Fibroblast of the aortic adventitia (primary cell): ENCODE measurements at places on chromosomes 7 and 10.
A peak's percentile ranks its signal among the peaks of the same experiment; 100 is the strongest.

DNA sequence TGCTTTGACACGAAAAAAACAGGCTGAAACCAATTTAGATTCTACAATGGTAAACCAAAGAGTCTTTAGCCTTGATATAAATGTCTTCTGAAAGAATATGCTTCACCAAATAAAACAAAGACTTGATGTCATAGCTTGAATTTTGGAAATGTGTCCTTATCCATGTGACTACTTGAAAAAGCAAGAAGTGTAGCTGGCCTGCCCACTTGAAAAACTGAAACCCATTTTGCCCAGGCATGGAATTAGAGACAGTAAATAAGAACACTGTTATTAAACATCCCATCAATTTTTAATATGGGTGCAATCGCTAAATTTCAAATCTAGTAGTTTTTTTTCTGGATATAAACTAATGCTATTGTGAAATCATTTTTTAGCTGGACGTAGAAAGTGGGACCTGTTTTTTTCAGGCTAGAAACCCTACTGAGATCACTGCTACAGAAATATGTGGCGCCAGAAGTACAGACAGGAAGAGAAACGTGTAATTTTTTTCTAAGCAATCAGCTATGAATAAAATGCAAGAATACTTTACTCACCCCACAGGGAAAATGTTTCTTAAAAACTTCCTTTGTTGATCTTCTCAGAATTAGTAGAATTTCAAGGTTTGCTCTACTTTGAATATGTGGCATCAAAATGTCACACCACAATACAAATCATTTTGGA, 56.7 kb downstream of the PIP4K2A start:
- peak; percentile 65 for DNase-seq

DNA sequence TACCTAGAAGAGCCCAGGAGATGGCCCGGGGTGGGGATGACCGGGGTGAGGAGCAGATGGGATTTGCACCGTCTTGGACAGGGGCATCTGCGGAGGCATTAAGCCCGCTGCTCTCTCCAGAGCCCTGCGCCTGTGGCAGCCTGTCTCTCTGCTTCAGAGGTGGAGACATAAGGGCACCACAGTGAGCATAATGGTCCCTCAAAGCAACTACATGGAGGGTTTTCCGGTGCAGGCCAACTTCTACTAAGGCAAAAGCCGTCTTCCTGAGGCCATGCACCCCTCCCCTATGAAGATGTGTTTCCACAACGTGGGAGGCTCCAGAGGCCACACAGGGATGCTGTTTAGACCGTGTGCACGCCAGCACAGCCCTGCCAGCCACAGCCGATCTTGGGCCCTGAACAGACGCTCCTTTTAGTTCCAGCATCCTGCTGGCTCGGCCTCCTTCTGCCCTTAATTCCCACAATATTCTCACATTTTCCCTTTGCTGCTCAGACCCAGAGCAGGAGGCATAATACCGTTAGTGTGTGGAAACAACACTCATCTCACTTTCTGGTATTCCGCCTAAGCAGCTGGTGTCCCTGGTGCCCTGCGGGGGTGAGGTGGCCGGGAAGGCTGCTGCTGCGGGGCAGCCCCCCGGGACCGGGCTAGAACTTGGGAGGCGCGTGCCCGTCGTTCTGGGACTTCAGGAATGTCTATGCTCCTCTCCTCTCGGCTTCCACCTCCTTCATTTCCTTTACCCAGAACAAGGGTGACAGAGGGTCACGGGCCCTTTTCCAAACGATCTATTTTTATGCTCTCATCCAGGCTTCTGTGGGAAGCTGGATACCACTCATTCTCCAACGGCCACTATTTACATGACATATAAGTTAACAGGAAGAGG, 266.9 kb downstream of the TNS3 start:
- no peak for DNase-seq

- DNase-seq, result peak; percentile 42
Observed at GRCh38 chr7:3218411-3219225, 82.4 kb upstream of the SDK1 start.

GRCh38 chr10:91551856-91552255, 81.0 kb downstream of the PPP1R3C start:
- peak; percentile 80 for DNase-seq

GRCh38 chr7:93895859-93896600, 5.5 kb upstream of the TFPI2 start:
- no peak for DNase-seq

DNA sequence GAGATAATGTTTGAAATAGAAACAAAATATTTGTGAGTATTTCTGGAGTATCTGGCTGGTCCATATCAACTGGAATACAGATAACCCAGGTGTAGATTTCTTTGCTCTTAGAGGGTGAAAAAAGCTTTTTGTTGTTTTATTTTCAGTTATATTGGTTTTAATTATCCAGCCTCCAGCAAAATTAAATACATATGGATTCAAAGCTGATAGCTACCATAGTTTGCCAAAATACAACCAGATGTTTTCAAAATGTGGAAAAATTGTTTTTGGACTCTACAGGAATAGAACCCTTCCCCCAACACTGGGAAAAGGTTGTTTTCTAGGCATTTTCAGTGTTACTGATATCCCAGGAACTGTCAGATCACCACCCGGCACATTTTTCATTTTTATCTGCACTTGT, 30.1 kb downstream of the LRRC17 start:
- DNase-seq, result peak; percentile 38

GRCh38 chr10:93272884-93273675, 199.4 kb downstream of the CYP26A1 start:
- DNase-seq, result no peak

- no peak for DNase-seq
Observed at GRCh38 chr7:49644396-49645166, 128.9 kb upstream of the VWC2 start.

- DNase-seq, result peak; percentile 28
Observed at GRCh38 chr10:69766161-69766910, 35.4 kb upstream of the COL13A1 start.

GRCh38 chr7:150936018-150936417, 42.1 kb downstream of the KCNH2 start:
- DNase-seq, result no peak

DNA sequence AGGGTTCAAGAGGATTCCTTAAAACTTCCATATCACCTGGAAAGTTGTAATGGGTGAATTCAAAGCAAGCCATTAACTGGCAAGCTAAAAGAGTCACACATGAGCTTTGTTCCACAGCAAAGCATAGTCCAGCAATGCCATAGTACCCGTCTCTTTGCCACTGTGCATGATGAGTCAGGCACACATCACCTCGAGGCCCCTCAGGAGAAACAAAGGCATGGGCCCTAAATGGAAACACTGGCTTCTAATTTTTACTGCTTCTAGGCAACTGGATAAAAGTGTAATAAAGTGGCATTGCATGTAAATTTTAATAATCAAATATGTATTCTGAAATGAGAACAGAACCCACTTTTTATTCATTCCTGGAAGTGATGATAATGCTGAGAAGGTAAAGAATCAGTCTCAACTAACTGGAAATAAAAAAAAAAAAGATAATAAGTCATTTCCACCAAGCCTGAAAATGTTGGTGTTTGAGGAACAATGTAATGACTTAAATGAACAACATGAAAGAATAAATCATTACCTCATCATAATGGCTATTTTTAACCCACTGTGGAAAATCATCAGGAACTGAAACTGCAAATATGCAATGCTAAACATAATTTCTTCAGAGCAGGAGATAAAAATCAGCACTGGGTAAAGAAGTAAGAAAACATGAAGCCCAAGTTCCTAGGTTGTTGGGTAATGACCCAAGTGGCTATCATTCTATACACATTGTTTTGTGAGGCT, 104.9 kb downstream of the CDK6 start:
- peak; percentile 44 for DNase-seq

DNA sequence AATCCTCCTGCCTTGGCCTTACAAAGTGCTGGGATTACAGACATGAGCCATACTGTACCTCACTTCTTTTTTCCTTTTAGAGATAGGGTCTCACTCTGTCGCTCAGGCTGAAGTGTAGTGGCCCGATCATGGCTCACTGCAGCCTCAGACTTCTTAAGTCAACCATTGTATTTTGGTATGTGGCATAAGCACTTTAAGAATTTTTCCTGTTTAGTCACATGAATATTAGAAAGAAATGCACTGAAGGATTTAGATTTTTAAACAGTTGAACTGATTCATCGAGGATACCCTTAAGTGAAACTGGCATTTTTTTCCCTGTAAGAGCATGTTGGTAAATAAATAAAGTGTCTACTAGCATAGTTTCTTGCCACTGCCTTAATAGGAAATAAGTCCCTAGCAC, 319.3 kb upstream of the CACNA2D1 start:
- no peak for DNase-seq

DNA sequence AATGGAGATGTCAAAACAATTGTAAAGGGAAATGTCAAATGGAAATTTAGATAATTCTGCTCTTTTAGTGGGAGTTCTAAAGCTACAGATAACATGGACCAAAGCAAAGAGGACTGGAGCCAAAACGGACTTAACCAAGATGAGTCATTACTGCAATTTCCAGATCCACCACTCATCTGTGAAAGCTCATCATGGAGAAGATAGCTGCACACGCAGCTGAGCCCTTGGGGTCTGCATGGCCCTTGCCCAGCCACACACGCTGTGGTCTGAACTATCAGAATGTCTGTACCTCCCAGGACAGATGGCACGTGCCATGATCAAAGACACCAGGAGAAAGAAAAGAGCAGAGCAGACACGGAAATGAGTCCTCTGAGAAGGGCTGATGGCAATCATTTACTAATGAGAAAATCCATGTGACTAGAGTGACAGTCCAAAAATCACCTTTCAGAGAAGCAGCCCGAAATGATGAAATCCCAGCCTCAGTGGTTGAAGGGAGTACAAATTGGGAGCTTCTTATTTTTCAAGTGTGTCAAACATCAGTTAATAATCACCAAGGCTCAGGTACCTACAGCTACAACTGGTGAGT, 177.9 kb upstream of the MGMT start:
- DNase-seq, result peak; percentile 2
